ENCODE measurements at places on chromosomes 6 and 20.

DNA sequence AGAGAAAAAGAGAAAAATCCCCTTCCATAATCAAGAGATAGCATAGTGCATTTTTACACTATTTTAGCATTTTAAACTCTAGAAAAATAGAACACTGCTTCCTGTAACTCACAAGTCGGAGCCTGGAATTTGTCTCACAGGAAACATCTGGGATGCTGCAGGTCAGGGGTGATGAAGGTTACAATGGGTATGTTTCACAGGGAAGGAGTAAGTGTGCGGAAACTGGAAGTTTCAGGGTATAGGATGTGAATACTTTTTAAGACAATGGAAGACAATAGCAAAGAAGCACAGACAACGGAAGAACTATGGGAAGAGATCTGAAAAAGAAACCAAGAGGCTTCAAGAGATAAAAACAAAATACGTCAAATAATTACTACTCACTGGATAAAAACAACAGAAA, 361.0 kb upstream of the MARCKS start:
- DNase-seq: no peak

DNA sequence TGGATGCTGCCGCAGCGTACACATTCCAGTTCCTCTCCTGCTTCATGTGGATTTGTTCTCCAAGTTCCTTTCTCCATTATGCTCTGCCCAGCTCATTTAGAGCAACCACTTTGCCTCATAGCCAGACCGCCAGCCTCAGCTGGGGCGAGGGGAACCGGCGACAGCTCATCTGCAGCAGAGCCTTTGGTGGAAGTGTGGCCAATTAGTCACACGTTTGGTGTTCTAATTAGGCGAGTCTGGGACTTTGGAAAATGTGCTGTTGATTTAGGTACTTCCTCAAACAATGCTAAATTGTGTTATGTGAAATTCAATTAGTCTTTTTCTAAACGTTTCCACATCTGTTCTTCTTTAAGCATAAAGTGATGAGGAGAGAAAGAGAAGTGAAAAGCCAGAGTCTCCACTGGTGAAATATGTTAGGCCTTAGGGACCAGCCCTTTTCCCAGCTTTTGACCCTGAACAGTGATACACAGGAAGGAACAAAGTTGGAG, 217.9 kb downstream of the TBX18 start:
- DNase-seq: no peak

GRCh38 chr6:22476811-22477390, 92.5 kb upstream of the HDGFL1 start:
- no peak for DNase-seq

GRCh38 chr6:44685213-44685612, 297.7 kb downstream of the CDC5L start:
- DNase-seq: no peak

- DNase-seq: no peak
Measured at GRCh38 chr6:24446670-24447069, 42.7 kb downstream of the GPLD1 start.

GRCh38 chr6:138397128-138398122, 6.6 kb upstream of the HEBP2 start:
- DNase-seq: no peak

- no peak for DNase-seq
Measured at GRCh38 chr20:32898729-32899128, 40.0 kb downstream of the EFCAB8 start.

DNA sequence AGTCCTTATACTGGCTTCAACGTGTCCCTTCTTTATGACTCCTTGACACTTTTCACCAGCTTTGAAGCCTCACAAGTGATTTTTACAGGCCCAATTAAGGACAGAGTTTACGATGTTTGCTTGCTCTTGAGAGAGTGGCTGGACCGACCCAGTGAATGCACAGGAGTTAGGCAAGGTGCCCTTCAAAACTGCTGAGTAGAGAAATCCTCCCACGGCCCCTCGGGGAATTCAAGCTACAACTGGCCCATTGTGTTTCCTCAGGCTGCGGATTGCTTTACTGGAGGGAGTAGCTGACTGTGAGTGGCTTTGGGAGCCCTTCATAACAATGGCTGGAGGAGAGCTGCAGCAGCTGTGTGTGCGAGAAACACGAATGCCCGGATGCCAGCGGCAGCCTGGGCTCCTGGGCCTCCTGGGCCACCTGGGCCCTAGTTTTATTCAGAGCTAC, 50.0 kb downstream of the SGK1 start:
- no peak for DNase-seq

GRCh38 chr6:35496036-35496840, 641 bp downstream of the TEAD3 start:
- no peak for DNase-seq

- no peak for DNase-seq
Measured at GRCh38 chr6:33952016-33952415, 148.2 kb upstream of the MLN start.

DNA sequence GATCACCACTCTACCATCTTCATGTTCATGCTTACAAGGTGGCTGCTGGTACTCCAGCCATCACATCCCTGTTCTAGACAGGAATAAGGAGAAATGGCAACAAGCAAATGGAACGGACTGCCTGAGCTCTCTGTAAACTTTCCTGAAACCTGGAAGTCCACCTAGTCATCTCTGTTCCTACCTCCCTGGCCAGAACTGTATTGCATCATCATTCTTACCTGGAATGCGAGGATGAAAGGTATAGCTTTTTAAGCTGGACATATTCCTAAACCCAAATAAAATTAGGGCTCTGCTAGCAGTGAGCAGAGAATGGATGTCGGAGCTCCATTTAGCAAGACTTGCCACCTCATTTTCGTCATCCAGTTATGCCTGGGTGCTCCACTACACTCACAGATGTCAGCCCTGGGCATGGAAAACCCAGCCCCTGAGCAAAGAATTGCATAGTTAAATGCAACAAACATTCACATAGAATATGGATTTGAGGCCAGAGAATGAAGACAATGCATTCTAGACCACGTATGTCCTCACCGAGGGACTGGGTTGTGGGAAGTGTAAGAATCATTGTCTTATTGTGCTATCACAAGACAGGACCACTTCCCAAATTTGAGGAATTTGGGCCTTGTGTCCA, 214.3 kb upstream of the CDYL start:
- no peak for DNase-seq

- DNase-seq: no peak
Measured at GRCh38 chr6:168451805-168452517, 11.0 kb downstream of the SMOC2 start.

- DNase-seq: no peak
Measured at GRCh38 chr6:109059571-109060021, 35.0 kb downstream of the SESN1 start.
